ENCODE measurements at places on chromosomes 16 and 17.

DNA sequence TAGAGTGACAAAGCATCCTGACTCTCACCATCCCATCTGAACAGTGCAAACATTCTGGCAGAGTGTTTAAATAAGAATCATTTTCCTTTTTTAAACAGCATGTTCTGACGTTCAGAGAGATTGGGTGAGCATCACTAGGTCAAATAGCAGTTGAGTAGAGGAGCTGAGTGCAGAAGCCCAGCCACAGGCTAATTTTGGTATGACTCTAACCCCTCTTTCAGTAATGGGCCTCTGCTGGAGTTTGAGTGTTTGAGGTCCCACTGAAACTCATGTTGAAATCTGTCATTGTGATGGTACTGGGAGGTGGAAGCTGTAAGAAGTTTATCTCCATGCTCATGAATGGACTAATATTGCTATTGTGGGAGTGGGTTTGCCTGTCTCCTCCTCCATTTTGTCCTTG lies 194.4 kb downstream of the SALL1 start:
- DNase-seq: no peak

DNA sequence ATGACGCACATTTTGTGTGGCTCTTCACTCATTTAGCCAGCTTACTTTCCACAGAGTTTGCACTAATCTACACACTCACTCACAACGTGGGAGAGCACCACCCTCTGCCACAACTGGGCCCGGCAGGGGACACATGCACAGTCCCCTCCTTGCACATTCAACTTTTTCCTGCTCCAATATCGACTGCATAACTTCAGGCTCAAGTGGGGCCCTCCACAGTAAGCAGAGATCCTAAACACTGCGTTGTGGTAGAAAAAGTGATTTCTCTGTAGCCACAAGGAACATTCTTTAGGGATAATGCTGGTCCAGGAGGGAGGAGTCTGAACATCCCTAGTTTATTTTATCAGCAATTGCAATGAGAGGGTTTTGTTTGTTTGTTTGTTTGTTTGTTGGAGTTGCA lies 40.0 kb downstream of the MRPS23 start:
- DNase-seq: no peak

DNA sequence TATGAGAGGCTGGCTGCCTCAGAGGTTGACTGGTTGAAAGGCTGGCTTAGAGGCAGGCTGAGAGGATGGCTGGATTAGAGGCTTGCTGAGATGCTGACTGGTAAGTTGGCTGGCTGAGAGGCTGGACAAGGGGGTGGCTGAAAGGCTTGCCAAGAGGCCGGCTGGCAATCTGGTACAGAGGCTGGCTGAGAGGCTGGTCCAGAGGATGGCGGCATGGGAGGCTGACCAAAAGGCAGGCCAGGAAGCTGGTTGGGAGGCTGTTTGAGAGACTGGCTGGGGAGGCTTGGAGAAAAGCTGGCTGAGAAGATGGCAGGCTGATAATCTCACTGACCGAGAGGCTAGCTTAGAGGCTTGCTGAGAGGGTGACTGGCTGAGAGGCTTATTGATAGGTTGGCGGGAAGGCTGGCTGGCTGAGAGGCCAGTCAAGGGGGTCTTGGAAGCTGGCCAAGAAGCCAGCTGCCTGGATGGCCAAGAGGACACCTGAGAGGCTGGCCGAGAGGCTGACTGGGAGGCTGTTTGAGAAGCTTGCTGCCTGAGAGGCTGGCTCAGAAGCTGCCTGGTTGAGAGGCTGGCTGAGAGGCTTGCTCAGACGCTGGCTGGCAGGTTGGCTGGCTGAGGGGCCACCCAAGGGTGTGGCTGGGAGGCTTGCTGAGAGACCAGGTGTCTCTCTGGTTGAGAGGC lies 34.2 kb upstream of the ACSM2B start:
- DNase-seq: no peak

DNA sequence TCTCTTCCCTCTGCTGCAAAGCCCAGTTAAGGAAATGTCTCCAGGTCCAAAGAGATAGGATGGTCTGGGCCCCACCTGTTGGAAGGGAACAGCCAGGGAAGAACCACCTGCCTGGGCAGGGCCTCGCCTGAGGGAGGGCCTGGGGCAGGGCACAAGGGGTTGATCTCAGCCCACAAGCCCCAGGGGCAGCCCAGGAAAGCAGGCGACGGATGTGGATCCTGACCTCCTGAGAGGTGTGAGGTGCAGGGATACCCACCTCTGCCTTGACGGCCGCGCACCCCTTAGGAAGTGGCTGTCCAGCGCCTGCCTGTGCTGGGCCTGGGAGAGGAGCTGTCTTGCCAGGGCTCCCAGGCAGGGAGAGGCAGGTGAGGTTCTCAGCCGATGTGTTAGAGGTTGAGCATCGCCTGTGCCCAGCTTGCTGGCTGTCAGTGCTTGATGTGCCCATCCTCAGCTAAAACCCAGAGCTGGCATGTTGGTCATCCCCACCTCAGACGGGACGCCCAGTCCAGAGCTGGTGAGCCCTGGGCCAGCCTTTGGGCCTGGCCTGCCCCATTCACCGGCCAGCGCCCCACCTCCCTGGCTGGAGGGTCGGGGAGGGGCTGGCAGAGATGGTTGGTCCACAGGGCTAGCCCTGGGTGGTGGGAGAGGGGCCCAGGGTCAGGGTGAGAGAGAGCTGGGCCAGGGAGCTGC lies 434 bp downstream of the CEMP1 start:
- no peak for DNase-seq

DNA sequence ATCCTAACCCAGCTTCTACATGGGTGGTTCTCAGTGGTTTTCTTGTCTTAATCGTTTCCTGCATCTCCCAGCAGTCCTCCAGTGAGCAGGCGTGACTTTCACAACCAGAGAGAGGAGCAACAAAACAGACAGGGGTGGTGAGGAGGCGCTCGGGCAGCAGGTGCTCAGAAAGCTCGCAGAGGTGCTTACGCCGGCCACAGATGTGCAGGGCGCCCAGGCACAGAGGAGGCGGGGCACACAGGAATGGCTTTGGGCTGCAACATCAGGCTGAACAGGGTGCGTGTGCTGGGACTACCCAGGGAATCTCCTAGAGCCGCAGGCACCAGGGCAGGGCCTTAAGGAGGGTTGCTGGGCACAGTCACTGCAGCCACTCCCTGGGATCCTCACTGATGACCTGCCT lies 32.6 kb downstream of the KLHDC4 start:
- no peak for DNase-seq

GRCh38 chr16:6484935-6485334 lies 847.7 kb upstream of the RBFOX1 start:
- DNase-seq: no peak

- DNase-seq: no peak
These were observed 2.7 kb upstream of the CEMP1 start for GRCh38 chr16:2533912-2534311.
